CD4-positive, alpha-beta T cell (primary cell): ENCODE measurements at places on chromosomes 3 and 15. TPM values are rescaled to one million over a fixed set of nuclear protein-coding genes. Genes with fewer than 3 reads are reported as not detected.

GRCh38 chr3:45480218-45480617 lies 91.8 kb downstream of the LARS2 start:
- no peaks in the 10 kb centered on the region for H3K27me3 ChIP-seq
- no peaks in the 10 kb centered on the region for H3K4me1 ChIP-seq
- H3K36me3 ChIP-seq, result peaks cover 39% of the 10 kb centered on the region
- H3K27ac ChIP-seq, result no peak overlapping the region
- no peak for DNase-seq
- H3K4me3 ChIP-seq, result no peak overlapping the region

The ZBED2 gene
- total RNA-seq, result 0.11 TPM

GRCh38 chr3:30004481-30004880 lies 601.9 kb upstream of the TGFBR2 start:
- no peaks in the 10 kb centered on the region for H3K27me3 ChIP-seq
- no peak overlapping the region for H3K4me3 ChIP-seq
- H3K27ac ChIP-seq, result no peak overlapping the region
- no peaks in the 10 kb centered on the region for H3K36me3 ChIP-seq
- no peak for DNase-seq

The SATB1 gene
- total RNA-seq, result 390 TPM

The HYKK gene
- 1.8 TPM for total RNA-seq

GRCh38 chr15:77168616-77169015 lies 97.7 kb upstream of the TSPAN3 start:
- no peaks in the 10 kb centered on the region for H3K4me1 ChIP-seq
- H3K36me3 ChIP-seq, result no peaks in the 10 kb centered on the region

- no peak overlapping the region for H3K4me3 ChIP-seq
- no peak overlapping the region for H3K27ac ChIP-seq
- DNase-seq, result no peak
- no peaks in the 10 kb centered on the region for H3K27me3 ChIP-seq
- H3K4me1 ChIP-seq, result no peaks in the 10 kb centered on the region
- H3K36me3 ChIP-seq, result no peaks in the 10 kb centered on the region
Measured at GRCh38 chr15:101537483-101538080, 48.1 kb upstream of the PCSK6 start.

- H3K36me3 ChIP-seq, result peaks cover 16% of the 10 kb centered on the region
- DNase-seq, result peak; percentile 33
- H3K27me3 ChIP-seq, result no peaks in the 10 kb centered on the region
- peak overlapping the region; percentile 88 for H3K4me3 ChIP-seq
- peak overlapping the region; percentile 92 for H3K27ac ChIP-seq
Measured at GRCh38 chr3:53890726-53891475, 758 bp downstream of the SELENOK start.

DNA sequence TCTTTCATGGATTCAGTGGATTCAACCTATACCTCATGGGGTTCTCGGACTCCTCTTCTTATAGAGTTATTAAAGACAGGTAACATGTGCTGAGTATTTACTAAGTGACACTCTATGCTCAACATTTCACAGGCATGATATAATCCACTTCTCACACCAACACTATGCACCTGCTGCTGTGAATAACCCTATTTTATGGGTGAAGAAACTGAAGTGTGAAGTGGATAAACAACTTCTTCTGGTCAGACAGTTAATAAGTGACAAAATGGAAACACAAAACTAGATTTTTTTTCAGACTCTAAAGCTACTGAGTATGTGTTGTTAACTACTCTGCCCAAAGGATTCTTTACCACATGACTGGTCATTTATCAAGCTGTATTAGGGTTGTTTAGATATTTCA lies 403.5 kb downstream of the DIPK2A start:
- no peaks in the 10 kb centered on the region for H3K4me1 ChIP-seq
- H3K27ac ChIP-seq, result no peak overlapping the region
- H3K36me3 ChIP-seq, result no peaks in the 10 kb centered on the region
- no peak for DNase-seq

GRCh38 chr3:188594139-188594538 lies 440.2 kb downstream of the LPP start:
- H3K27ac ChIP-seq, result no peak overlapping the region
- DNase-seq, result no peak
- no peaks in the 10 kb centered on the region for H3K4me1 ChIP-seq
- no peak overlapping the region for H3K4me3 ChIP-seq

DNA sequence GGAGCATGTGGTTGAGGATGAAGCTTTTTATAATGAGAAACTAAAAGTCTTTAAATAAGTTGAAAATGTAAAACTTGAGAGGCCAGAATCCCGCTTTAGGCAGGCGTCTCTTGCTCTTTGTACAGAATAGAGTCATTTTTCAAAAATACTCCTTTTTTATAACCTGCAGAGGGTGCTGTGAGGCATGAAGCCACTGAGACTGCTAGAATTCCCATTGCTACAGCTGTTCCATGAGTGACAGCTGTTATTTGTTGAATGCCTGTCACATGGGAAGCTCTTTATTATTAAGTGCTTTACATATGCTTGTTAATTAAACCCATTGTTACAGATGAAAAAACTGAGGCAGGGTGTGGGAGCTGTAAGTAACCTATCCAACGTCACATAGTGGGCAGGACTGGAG lies 18.5 kb downstream of the MINAR1 start:
- DNase-seq, result no peak
- H3K36me3 ChIP-seq, result no peaks in the 10 kb centered on the region
- H3K27ac ChIP-seq, result no peak overlapping the region
- H3K27me3 ChIP-seq, result peaks cover 10% of the 10 kb centered on the region
- no peaks in the 10 kb centered on the region for H3K4me1 ChIP-seq
